ENCODE measurements at places on chromosomes 12 and 14. TPM values are rescaled to one million over a fixed set of nuclear protein-coding genes. Genes with fewer than 3 reads are reported as not detected.

GRCh38 chr12:24561882-24562770 lies 386.8 kb downstream of the BCAT1 start:
- H3K27me3 ChIP-seq, result peaks cover 26% of the 10 kb centered on the region
- peak overlapping the region; percentile 4 for H3K4me3 ChIP-seq
- DNase-seq, result no peak
- no peak overlapping the region for H3K27ac ChIP-seq

The SLC39A2 gene
- 0.09 TPM for polyA plus RNA-seq

DNA sequence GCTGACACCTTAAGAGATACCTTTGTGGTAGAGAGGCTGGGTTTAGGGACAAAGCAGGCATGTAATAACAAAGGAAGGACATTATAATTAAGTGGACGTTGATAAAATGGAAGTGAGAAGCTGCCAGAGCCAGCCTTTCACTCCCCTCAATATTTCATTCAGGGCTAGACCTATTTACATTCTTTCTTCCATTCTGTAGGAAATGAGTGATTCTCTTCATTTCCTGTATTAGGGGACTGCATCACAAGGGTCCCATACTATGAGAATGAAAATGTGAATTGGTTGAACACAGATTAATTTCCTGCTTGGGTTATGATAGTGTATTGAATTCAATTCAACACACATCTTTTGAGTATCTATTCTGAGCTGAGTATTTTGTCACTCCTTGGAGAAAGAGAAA lies 143.0 kb downstream of the OTOGL start:
- H3K36me3 ChIP-seq, result no peaks in the 10 kb centered on the region
- H3K27me3 ChIP-seq, result no peaks in the 10 kb centered on the region
- H3K4me3 ChIP-seq, result no peak overlapping the region
- H3K27ac ChIP-seq, result no peak overlapping the region
- H3K4me1 ChIP-seq, result no peaks in the 10 kb centered on the region

DNA sequence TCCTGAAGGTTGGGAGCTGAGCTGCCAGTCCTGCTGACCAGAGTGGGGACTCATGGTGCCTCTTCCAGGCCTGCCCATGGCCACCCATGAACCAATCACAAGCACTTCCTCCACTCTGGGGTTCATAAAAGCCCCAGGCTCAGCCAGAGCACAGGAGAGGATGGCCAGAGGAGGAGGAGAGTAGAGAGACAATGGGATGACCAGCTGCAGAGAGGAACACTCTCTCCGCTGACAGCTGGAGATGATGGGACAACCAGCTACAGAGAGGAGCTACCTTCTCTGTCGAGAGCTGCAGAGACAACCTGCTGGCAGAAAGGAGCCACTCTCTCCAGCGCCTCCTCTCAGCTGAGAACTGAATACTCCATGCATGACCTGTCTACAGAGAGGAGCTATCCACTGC lies 886.1 kb downstream of the BCL11B start:
- H3K4me3 ChIP-seq, result no peak overlapping the region
- H3K27ac ChIP-seq, result no peak overlapping the region
- no peaks in the 10 kb centered on the region for H3K27me3 ChIP-seq
- no peaks in the 10 kb centered on the region for H3K4me1 ChIP-seq

The ART4 gene
- not detected for polyA plus RNA-seq

The NRXN3 gene
- polyA plus RNA-seq, result not detected

DNA sequence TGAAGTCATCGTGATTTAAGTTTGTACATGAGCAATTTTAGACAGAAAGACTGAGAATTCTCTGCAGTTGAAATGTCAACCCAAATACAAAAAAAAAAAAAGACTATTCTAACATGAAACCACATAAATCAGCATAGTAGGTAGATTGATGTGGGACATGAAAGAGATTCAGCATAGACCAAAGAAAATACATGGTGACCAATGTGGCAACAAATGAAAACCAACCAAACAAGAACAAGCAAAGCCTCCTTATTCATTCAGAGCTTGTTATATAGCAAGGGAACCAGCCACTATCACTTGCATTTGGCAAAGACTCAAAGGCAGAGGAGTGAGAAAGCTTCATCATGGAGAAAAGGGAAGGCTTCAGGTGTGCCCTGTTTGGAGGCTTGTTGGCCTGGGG lies 144.4 kb upstream of the TMPO start:
- no peak for DNase-seq
- no peaks in the 10 kb centered on the region for H3K4me1 ChIP-seq
- no peak overlapping the region for H3K4me3 ChIP-seq
- no peak overlapping the region for H3K27ac ChIP-seq
- no peaks in the 10 kb centered on the region for H3K27me3 ChIP-seq
- H3K36me3 ChIP-seq, result no peaks in the 10 kb centered on the region

Measured in K562 (cell line).